Body of pancreas (tissue), 4 donors: ENCODE measurements at places on chromosomes 3 and 15. TPM values are rescaled to one million over a fixed set of nuclear protein-coding genes. Genes with fewer than 3 reads are reported as not detected.

DNA sequence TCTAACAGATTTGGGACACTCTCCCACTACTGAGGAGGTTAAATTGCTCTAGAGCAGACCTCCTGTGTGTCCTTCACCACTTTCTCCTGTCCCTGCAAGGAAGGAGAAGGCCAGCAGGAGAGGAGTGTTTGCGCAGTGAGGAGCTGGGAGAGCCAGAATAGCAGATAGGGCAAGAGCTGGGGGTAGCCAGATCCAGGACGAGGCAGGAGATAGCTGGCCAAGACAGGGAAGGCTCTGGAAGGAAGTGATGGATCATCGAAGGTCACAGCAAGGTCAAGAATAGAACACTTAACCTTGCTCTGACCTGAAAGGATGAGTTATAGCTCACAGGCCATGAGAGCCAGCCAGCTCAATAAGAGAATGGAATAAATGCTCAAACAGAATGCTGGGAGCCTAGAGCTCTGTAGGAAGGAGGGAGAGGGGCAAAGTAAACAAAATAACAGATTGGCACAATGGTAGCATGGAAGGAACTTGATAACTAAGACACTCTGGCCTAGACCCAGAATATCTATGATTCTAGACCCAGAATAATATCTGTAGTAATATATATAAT is 37.5 kb upstream of the FSIP1 start:
- no peaks in the 10 kb centered on the region for H3K27me3 ChIP-seq
- no peaks in the 10 kb centered on the region for H3K4me1 ChIP-seq
- H3K4me3 ChIP-seq: no peak overlapping the region
- DNase-seq: no peak

DNA sequence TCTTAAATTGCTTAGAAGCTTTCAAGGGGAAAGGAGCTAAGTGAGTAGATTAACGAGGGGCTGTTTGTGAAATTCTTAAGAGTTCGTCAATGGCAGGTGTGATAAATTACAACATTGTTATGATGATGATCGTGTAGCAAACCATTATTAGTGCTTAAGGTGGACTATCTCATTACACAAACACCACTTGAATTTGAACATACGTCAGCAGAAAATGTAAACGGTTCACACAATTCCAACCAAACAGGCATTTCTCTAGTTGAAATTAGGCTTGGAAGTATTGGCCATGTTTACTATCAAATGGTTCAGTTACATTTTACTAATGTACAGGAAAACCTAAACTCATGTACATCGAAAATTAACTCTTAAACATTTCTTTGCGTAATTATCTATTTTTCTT is 102.8 kb downstream of the PYDC2 start:
- H3K27me3 ChIP-seq: no peaks in the 10 kb centered on the region
- no peak overlapping the region for H3K27ac ChIP-seq
- H3K36me3 ChIP-seq: no peaks in the 10 kb centered on the region

DNA sequence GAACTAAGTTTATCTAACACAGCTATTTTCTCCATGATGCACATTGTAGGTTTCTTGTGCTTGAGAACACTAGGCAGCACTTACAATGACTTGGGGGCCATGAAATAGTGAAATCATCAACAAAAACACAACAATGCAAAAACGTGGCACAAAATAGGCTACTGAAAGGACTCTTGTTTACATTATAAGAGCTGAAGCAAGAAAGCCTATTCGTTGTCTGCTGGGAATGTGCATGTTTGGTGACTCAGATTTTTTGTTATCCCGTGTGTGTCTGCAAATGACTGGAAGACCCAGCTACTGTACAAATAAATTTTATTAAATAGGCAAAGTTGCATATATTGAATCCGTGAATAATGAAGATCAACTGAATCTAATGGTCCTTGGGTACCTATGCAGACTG is 85.0 kb downstream of the TCF12 start:
- no peaks in the 10 kb centered on the region for H3K4me1 ChIP-seq
- H3K27ac ChIP-seq: no peak overlapping the region
- no peak for DNase-seq

- no peaks in the 10 kb centered on the region for H3K4me1 ChIP-seq
- H3K27ac ChIP-seq: no peak overlapping the region
- no peak overlapping the region for H3K4me3 ChIP-seq
Observed at GRCh38 chr3:127568586-127568985, 21.9 kb downstream of the TPRA1 start.

ABI3BP gene
- 19.8 TPM for total RNA-seq
